Esophagus squamous epithelium (tissue), 5 donors: ENCODE measurements at places on chromosomes 12 and 14.

GRCh38 chr14:81517798-81518398, 15.8 kb downstream of the SEL1L start:
- no peak for DNase-seq

DNA sequence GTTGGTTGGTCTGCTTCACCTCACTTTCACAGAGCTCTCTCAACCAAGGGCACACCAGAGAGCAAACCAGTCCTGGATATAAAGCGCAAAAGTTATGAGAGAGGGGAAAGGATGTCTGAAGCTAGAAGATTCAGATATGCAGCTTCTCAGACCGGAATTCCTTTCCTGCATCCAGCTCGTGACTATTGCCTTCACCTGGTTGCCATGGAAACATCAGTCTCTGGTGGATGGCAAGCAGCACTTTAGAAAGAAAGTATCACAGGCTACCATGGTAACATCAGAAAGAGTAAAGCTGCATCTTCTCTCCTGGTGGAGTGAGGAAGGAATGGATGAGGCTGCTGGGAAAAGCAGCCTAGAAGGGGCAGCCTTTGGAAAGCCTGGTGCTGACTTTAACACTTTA, 13.7 kb downstream of the REM2 start:
- no peak for DNase-seq

- no peak for DNase-seq
Measured at GRCh38 chr14:21026274-21026987, 1.6 kb upstream of the NDRG2 start.

DNA sequence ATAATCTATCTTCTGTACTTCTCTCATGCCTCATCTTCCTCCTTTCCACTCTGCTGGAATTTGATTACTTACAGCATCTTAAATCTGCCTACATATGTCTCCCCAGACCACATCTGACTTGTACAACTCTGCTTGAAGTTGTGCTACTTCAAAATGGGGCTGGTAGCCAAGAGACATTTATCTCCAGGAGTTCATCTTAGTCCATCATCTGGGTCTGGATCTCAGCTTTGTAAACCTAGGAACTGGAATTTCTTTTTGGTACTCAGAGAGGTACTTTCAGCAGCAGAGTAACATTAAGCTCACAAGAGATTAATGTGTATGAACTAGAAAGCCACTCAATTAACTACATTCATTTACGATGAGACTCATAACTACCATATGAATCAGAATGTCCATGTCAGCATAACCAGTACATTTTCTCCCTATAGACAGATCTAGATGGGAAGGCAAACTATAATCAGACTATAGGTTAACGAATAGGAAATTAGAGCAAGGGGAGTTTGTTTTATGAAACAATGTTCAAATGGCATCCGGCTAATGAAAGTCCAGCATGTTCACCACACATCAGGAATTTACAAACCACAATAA, 178.8 kb downstream of the CEP128 start:
- DNase-seq: no peak

DNA sequence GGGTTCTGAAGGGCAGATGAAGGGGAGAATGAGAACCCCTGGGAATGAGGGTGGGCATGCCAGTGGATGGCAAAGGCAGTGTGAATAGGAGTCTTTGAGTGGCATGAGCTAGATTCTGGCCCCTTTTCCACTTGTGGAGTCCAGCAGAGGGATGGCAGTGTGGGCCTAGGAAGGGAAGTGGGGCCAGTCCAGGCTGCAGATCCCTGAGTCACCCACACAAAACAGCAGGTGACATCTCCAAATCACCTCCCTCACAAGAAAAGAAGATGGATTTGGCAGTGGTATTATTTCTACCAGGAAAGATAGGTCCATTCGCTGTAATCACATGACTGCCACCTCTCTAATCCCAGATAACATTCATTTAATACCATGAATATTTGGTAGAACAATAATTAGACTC, 151.3 kb downstream of the TTC7B start:
- DNase-seq: no peak

DNA sequence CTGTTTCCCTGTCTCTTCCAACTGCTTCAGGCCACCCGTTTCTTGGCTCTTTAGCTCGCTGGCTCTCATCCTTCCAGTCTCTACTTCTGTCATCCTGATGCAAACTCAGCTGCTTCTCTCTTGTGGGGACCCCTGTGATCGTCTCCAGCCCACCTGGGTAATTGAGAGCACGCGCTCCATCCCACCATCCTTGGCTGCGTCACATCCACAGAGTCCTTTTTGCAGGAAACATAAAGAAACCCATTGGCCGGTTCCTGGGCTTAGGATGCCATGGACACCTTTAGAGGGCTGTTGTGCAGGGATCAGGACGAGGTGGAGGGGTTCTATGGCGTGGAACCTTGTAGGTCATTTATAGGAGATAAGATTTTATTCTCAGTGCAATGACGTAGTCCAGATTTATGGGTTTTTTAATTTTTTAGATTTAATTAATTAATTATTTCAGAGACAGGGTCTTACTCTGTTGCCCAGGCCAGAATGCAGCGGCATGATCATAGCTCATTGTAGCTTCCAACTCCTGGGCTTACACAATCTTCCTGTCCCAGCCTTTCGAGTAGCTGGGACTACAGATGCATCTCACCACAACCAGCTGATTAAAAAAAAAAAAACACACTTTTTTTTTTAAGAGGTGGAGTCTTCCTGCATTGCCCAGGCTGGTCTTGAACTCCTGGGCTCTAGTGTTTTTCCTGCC, 82.6 kb downstream of the CCDC92 start:
- DNase-seq: no peak

DNA sequence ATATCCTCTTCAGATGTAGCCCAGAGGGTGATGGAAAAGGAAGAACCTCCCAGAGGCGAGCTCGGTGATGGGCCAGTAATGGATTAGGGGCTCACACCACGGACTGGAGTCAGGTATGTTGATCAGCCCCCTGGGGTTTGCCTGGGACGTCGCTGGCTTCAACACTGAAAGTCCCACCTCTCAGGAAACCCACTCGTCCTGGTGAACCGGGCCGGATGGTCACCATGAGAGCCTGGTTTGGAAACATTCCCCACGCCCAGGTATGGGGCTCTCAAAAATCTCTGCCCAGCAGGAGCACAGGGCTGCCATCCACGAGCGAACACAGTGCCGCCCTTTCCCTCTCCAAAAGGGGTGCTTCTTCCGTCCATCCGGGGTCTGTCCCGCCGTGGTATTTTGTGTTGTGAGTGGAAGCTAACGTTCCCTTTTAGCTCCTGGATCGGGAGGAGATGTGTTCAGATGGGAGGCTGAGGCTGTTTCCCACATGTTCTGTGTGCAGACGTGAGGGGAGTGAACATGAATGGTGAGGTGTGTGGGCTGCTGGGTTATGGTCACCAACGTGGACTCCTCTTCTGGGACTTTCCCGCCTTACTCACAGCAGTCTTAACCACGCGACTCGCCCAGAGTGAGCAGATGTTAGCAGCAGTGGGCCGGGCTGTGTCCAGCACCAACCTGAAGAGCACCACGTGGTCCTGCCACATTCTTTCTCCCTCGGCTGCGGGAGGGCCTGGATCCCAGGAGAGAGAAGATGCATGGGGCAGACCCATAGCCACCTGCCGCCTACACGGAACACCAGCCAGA, 139.2 kb downstream of the KIF26A start:
- no peak for DNase-seq

- DNase-seq: no peak
Measured at GRCh38 chr12:69240631-69240995, 1.2 kb downstream of the CPSF6 start.

- DNase-seq: no peak
Measured at GRCh38 chr12:113247123-113248050, 26.1 kb downstream of the TPCN1 start.

GRCh38 chr14:92004062-92004461, 35.8 kb downstream of the TRIP11 start:
- no peak for DNase-seq

DNA sequence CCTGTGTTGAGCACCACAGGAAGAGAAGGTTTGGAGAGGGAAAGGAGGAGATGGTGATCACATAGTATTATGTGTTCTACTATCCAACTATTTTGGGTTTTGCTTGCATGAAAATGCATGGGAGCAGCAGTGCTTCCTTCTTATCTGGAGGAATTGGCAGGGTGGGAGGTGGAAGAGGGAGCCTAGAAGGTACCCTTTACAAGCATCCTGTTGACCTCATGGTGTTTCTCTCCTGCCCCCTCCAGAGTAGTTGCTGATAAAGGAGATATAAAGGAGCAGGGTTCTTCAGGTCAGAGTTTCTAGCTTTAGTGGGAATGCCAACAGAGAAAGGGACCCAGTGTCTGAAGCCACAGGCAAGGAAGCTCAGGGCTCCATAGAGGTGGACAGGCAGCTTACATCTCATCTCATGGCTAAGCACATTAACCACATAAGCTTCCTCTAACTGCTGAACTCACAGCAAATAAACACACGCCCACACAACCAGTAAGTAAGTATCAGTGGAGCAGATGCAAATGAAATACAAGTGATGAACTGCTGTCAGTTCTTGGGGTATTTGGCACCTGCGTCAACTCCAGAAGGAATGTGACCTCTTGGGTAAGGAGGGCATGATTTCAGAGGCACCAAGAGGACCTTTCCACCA, 174.2 kb upstream of the SLC38A2 start:
- no peak for DNase-seq

DNA sequence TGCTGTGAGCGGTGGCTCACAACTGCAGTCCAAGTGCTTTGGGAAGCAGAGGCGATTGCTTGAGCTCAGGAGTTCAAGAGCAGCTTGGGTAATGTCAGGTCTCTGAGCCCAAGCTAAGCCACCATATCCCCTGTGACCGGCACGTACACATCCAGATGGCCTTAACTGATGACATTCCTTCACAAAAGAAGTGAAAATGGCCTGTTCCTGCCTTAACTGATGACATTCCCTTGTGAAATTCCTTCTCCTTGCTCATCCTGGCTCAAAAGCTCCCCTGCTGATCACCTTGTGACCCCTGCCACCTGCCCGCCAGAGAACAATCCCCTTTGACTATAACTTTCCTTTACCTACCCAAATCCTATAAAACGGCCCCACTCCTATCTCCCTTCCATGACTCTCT, 48.6 kb downstream of the SLC25A47 start:
- no peak for DNase-seq

DNA sequence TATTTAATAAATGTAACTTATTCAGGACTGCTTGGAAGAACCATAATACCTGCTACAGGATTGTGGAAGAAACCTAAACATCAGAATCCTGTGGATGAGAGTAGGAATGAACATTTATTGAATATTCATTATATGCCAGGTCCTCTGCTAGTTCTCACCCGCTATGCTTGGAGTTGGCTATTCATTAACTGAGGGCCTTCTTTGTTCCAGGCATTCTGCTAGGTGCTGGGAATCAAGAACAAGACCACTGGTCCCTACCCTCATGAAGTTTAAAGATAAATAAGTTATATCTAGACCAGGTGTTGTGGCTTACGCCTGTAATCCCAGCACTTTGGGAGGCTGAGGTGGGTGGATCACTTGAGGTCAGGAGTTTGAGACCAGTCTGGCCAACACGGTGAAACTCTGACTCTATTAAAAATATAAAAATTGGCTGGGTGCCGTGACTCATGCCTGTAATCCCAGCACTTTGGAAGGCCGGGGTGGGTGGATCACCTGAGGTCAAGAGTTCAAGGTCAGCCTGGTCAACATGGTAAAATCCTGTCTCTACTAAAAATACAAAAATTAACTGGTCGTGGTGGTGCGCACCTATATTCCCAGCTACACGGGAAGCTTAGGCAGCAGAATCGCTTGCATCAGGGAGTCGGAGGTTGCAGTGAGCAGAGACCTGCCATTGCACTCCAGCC, 3.8 kb upstream of the TULP3 start:
- DNase-seq: no peak

DNA sequence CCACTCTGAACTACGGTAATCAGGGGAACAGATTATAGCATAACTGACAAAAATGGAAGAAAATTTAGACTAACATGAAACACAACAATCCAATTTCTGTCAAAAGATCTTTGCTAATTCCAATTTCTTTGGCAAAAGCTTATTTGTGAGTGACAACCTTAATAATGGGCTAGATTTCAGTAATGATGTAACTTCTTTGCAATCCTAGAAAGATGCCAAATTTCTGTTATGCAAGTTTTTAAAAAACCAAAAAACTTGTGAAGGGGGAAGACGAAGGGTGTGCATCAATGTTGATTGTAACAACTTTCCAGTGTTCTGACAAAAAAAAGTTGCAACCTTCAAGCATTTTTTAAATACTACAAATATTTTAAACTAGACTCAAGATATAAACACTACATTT, 59.9 kb downstream of the DICER1 start:
- no peak for DNase-seq

GRCh38 chr14:58701604-58702003, 63.8 kb downstream of the DACT1 start:
- no peak for DNase-seq

GRCh38 chr14:21071225-21072030, 1.3 kb downstream of the ARHGEF40 start:
- no peak for DNase-seq

- DNase-seq: no peak
Measured at GRCh38 chr14:103746701-103747100, 31.1 kb downstream of the ZFYVE21 start.

- no peak for DNase-seq
Measured at GRCh38 chr12:64635356-64635998, 25.2 kb downstream of the RASSF3 start.

GRCh38 chr12:67241482-67241881, 27.7 kb upstream of the CAND1 start:
- no peak for DNase-seq

GRCh38 chr12:118472940-118473339, 96.6 kb downstream of the SUDS3 start:
- DNase-seq: no peak

DNA sequence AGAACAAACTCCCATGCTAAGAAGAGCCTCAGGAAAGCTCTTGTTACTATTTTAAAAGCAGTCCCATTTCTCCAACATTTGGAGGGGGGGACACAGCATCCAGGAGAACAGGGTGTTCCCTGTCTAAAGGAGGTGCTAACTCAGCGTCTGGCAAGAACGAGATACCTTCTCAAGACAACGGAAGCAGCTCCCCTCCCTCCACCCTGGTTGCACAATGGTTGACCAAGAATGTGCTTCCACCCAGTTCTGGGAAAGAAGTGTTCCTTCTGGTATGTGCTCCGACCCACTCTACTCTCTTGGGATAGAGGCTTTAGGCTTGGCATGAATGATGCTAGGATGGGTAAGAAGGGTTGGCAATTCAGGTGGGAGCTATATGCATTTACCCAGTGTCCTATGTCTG, 1.5 kb upstream of the KRT6A start:
- DNase-seq: no peak

GRCh38 chr12:99783421-99783820, 135.9 kb downstream of the GARIN6 start:
- no peak for DNase-seq

- DNase-seq: no peak
Measured at GRCh38 chr12:131829791-131830334, 1.7 kb downstream of the MMP17 start.

DNA sequence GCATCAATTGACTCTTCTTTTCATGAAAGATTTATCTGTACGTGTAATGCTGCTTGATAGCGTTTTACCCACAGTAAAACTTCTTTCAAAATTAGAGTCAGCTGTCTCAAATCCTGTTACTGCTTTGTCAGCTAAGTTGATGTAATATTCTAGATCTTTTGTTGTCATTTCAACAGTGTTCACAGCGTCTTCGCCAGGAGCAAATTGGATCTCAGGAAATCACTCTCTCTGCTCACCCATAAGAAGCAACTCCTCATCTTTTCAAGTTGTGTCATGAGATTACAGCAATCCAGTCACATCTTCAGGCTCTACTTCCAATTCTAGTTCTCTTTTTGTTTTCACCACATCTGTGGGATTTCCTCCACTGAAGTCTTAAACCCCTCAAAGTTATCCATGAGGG, 9.5 kb downstream of the PCNX1 start:
- no peak for DNase-seq

GRCh38 chr12:34334953-34335743, 312.9 kb downstream of the ALG10 start:
- no peak for DNase-seq

- no peak for DNase-seq
Measured at GRCh38 chr12:120010661-120011230, 21.7 kb downstream of the BICDL1 start.
